ENCODE measurements at places on chromosomes 12 and 14. TPM values are rescaled to one million over a fixed set of nuclear protein-coding genes. Genes with fewer than 3 reads are reported as not detected.

Gene CISTR
- total RNA-seq = not detected

Gene CPNE6
- total RNA-seq = not detected

Gene SMCO3
- total RNA-seq = 10.1 TPM

Gene EP400
- 10.1 TPM for total RNA-seq

Gene FGF6
- not detected for total RNA-seq

Gene OR6C75
- not detected for total RNA-seq

Gene TMCC3
- 5.9 TPM for total RNA-seq

Gene TAS2R13
- 1.2 TPM for total RNA-seq

Gene IFNG-AS1
- total RNA-seq = not detected

Gene CD69
- not detected for total RNA-seq

Gene MAP3K9
- 1.4 TPM for total RNA-seq

Gene RASSF8
- total RNA-seq = 58.8 TPM

Gene RAD9B
- under 0.01 TPM for total RNA-seq

Data from smooth muscle cell of the umbilical artery (primary cell).